ENCODE measurements at places on chromosomes 1 and 21. TPM values are rescaled to one million over a fixed set of nuclear protein-coding genes. Genes with fewer than 3 reads are reported as not detected.

The EXOC8 gene
- polyA plus RNA-seq: 3.7 TPM

The OR2AK2 gene
- polyA plus RNA-seq: not detected

The GSTM3 gene
- polyA plus RNA-seq: 2.1 TPM

The HMCN1 gene
- polyA plus RNA-seq: not detected

The CCDC27 gene
- not detected for polyA plus RNA-seq

The LRRC53 gene
- not detected for polyA plus RNA-seq

DNA sequence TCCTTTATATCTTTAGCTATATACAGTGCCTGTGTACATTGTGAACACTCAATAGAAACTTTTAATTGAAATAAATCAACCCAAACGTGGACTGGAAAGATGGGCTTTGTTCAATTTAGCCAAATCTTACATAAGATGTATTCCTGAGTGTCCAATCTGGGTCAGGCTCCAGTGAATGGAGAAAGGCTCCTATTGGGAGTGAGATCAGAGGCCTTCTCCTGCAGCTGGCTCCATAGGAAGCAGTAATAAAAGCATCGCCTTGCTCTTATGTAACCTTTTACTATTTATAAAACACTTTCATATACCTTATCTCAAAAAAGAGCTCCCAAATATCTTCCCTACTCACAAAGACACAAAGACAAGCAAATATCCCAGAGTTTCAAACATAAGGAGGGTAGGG, 24.9 kb upstream of the RGS16 start:
- H3K27ac ChIP-seq: peak overlapping the region; percentile 37
- H3K36me3 ChIP-seq: no peaks in the 10 kb centered on the region
- DNase-seq: no peak

GRCh38 chr21:26553898-26554297, 19.2 kb downstream of the CYYR1 start:
- no peaks in the 10 kb centered on the region for H3K27me3 ChIP-seq
- no peak overlapping the region for H3K4me3 ChIP-seq
- no peak for DNase-seq
- H3K4me1 ChIP-seq: no peaks in the 10 kb centered on the region

GRCh38 chr1:229378586-229379367, 35.9 kb upstream of the CCSAP start:
- no peak overlapping the region for H3K4me3 ChIP-seq
- no peaks in the 10 kb centered on the region for H3K36me3 ChIP-seq
- H3K4me1 ChIP-seq: no peaks in the 10 kb centered on the region
- no peak overlapping the region for H3K27ac ChIP-seq
- H3K27me3 ChIP-seq: peaks cover 13% of the 10 kb centered on the region

GRCh38 chr1:39173119-39173994, 31.1 kb upstream of the MACF1 start:
- H3K27ac ChIP-seq: peak overlapping the region; percentile 16
- no peaks in the 10 kb centered on the region for H3K4me1 ChIP-seq
- no peaks in the 10 kb centered on the region for H3K27me3 ChIP-seq
- peaks cover 5% of the 10 kb centered on the region for H3K36me3 ChIP-seq

DNA sequence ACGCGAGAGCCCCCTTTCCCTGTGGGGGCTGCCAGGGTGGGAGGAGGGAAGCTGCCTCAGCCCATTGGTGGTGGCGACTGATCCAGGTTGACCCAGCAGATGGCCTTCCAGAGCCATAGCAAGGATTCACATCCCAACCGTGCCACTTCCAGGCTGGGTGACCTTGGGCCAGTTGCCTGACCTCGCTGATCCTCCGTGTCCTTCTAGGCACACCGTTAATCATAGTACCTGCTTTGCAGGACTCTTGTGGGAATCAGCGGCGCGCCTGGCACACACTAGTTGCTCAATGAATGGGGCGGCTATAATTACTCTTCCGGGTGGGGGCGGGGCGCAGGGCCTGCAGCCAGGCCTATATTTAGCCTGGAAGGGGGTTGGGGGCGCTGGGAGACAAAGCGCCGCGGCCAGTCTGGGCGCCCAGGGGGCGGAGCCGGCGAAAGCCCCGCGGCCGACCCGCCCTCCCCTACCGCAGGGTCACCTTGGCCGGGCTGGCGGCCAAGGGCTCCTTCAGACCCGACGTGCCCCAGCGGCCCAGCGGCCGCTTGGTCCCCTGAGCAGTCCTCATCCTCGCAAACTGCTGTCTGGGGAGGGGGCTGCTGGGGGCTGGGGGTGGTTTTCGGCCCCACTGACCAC, 5.1 kb downstream of the HSPB7 start:
- no peak for DNase-seq
- peak overlapping the region; percentile 35 for H3K4me3 ChIP-seq
- H3K4me1 ChIP-seq: peaks cover 26% of the 10 kb centered on the region
- no peak overlapping the region for H3K27ac ChIP-seq

DNA sequence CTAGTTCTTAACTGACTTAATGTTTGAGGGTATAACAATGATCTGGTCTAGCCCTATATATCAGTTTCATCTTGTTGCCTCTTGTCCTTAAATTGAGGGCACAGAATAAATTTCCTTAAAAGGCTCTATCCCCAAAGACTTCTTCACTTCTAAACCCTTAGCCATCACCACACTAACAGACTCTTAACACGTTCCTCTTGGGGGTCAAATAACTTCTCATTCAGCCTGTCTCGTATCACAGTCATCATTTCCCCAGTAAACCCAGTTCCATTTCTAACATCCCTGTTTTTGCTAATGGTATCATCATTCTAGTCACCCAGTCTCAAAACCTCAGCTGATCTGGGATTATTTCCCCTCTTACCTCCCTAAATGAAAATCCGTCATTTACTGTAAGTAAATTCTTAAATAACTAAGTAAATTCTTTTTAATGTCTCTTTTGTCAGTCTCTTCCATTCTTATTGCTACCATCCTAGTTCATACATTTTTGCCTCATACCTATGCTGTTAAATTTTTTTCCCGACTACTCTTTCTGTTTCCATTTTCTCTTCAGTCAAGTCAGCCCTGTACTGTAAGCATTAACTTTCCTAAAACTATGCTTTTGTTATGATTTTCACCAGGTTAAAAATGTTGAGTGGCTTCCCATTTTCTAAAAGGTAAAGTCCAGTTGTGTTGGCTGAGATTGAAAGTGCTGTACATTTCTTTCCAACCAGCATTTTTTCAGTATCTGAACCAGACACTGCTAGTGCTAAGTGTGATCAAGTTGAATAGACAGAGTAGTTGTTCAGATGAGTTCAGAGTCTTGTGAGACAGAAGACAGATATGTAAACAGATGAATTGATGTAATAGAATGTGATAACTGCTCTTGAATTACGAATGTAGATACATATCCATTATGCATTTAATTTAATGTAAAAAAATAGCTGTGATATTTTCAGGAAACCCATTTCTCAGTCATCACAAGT, 6.9 kb downstream of the CTTNBP2NL start:
- no peak overlapping the region for H3K27ac ChIP-seq
- no peak for DNase-seq
- H3K27me3 ChIP-seq: no peaks in the 10 kb centered on the region
- no peak overlapping the region for H3K4me3 ChIP-seq
- H3K4me1 ChIP-seq: no peaks in the 10 kb centered on the region

DNA sequence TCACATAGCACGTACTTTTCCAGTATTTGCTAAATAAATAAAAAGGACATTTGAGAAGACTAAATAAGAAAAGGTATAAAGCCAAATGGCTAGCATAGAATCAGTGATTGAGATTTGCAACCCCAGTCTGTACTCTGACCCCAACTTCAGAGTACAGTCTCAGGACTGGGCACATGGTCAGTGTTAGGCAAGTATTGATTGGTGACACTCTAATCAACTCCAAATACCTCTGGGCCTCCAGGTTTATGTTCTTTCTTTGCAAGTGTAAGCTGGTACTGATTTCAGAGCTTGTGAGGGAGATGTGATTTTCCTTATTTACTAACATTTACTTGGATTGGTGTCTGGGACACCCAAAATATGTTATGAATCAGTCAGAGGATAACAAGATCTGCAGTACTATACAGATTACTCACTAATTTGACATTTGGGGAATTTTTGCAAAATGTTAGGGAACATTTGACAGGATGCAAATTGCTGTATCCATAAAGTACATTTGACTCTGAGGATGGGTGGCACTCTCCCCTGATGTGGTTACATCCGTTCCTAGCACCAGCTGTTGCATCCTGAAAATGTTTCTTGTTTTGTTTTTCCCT, 34.2 kb downstream of the LMO4 start:
- H3K4me3 ChIP-seq: no peak overlapping the region
- no peaks in the 10 kb centered on the region for H3K4me1 ChIP-seq
- no peak for DNase-seq
- no peaks in the 10 kb centered on the region for H3K27me3 ChIP-seq
- no peak overlapping the region for H3K27ac ChIP-seq
- no peaks in the 10 kb centered on the region for H3K36me3 ChIP-seq

DNA sequence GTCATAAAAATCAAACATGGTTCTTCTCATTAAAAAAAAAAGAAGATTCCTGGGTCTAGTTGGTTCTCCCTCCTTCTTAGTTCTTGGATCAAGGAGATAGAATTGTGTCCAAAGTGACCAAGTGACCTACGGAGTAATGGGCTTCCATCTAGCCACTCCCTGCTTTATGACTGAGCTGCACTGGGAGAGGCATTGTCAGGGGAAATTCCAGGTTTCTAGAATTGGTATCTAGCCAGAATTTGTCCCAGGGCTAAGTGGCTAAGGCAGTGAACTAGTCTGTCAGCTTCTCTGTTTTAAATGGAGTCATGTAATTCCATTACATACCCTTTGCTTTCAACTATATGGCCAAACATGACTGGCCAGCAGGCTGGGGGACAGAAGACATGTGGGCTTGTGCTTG, 40.1 kb upstream of the ERG start:
- DNase-seq: no peak
- H3K36me3 ChIP-seq: no peaks in the 10 kb centered on the region
- no peak overlapping the region for H3K27ac ChIP-seq
- H3K4me1 ChIP-seq: no peaks in the 10 kb centered on the region

DNA sequence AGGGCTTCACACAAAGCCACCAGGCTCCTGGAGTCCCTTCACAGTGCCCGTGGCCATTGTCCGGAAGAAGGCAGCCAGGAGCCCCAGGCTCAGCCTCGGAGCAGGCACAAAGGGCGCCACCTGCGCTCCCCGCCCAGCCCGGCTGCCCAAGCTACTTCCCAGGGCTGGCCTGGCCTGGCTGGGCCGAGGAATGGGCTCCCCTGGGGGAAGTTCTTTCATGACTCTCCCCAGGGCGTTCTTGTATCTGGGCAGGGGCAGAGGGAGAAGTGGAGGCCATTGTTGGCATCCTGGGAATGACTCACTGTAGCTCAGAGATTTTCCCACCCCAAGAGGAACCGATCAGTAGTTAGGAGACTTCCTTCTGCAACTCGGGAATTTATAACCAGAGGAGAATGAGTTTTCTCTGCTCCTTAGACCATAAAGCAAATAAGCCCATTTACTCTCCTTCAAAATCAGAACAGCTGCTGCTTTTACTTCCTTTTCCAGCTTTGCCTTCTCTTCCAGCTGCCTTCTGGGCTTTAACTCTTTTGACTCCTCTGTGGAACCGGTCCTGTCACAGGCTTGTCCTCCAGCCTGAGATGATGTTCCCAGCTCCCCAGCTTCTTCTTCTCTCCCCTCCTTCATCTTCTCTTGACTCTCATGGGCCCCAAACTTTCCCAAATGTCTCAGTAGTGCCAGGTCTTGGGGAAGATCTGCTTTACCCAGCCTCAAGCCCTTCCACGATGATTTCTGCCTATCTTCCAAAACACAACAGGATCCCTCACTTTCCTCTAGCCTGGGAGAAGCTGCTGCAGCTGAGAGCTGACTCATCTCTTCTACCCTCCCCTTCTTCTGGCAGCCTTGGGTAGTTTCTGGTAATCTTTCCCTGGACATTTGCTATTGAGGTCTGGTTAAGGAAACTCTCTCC, 118.7 kb upstream of the CD34 start:
- H3K27ac ChIP-seq: peak overlapping the region; percentile 72
- peaks cover 15% of the 10 kb centered on the region for H3K27me3 ChIP-seq
- no peak for DNase-seq
- H3K4me1 ChIP-seq: no peaks in the 10 kb centered on the region

DNA sequence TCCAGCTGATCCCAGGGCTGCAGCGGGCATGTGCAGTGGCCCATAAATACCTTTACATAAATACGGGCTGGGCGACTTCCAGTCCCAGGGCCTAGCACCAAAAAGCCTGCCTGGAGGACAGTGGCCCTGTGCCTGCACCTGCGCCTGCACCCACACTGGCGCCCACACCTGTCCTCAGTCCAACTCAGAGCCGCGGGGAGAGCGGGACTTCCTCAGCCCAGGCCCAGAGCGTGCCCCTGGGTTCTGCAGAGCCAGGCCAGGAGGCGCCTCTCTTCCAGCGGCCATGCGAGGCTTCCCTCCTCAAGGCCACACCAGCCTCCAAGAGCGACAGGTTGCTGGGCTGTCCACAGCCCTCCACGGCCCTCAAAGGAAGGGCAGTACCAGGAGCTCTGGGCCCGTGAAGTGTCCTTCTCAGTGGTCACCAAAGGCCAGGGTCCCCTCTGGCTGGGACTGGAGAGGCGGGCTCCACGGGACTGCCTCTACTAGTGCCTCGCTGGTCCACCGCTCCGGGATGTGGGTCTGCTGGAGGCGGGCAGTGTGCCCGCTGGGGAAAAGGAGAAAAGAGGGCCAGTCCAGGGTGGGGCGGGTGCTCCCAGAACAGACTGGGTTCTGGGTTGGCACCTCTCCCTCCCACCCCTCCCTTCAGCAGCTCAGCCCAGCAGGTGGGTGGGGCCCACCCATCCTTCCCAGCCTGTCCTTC, 35.7 kb downstream of the ARHGEF16 start:
- H3K36me3 ChIP-seq: peaks cover 11% of the 10 kb centered on the region
- no peak for DNase-seq
- no peaks in the 10 kb centered on the region for H3K27me3 ChIP-seq
- peaks cover 9% of the 10 kb centered on the region for H3K4me1 ChIP-seq
- H3K27ac ChIP-seq: no peak overlapping the region

- H3K4me1 ChIP-seq: peaks cover 18% of the 10 kb centered on the region
- H3K27ac ChIP-seq: no peak overlapping the region
- H3K4me3 ChIP-seq: no peak overlapping the region
- DNase-seq: no peak
Measured at GRCh38 chr1:93675931-93676330, 5.7 kb downstream of the BCAR3 start.

GRCh38 chr1:205030241-205030640, 12.8 kb upstream of the CNTN2 start:
- peaks cover 4% of the 10 kb centered on the region for H3K27me3 ChIP-seq
- H3K4me3 ChIP-seq: no peak overlapping the region
- peaks cover 4% of the 10 kb centered on the region for H3K36me3 ChIP-seq
- no peak overlapping the region for H3K27ac ChIP-seq
- DNase-seq: no peak

- peaks cover 41% of the 10 kb centered on the region for H3K27me3 ChIP-seq
- H3K27ac ChIP-seq: no peak overlapping the region
Measured at GRCh38 chr1:220787069-220787619, 431 bp downstream of the MTARC1 start.

Data from naive B cell (primary cell).